Activated CD4-positive, alpha-beta T cell treated with anti-CD3 and anti-CD28 coated beads for 24 hours (primary cell): ENCODE measurements at places on chromosomes 2 and 18.

DNA sequence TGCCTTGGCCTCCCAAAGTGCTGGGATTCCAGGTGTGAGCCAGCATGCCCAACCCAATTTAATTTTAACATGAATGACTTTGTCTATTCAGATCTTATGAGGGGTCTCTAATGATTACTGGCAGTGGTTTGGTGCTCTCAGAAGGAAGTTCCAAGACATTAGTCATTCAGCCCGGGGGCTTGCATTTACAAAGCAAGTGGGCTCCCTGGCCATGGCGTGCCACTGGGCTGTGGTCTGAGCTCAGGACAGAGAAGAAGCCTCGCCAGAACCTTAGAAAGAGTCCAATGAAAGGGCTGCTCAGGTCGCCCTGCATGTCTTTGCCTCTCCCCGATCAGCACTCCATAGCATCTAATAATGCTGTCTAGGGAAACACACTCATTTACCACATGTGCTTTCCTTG lies 182.6 kb upstream of the CHAC2 start:
- no peak for DNase-seq

DNA sequence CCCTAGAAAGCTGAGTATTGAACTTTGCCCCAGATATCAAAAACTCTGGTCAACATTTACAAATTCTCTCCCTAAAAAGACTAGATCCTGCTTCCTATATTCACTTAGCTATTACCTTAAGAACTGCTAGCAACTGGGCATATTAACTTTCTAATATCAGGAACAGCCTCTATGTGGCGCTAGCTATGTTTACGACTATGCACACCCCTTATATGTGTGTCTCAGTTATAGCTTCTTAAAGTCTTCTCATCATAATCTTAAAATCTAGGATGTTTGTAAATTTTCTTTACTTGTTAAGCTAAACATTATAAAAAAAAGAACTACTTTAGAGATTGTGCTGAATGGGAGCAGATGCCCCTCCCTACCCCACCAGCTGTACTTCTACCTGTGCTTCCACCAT lies 1.7 kb upstream of the STAMBP start:
- DNase-seq = no peak

DNA sequence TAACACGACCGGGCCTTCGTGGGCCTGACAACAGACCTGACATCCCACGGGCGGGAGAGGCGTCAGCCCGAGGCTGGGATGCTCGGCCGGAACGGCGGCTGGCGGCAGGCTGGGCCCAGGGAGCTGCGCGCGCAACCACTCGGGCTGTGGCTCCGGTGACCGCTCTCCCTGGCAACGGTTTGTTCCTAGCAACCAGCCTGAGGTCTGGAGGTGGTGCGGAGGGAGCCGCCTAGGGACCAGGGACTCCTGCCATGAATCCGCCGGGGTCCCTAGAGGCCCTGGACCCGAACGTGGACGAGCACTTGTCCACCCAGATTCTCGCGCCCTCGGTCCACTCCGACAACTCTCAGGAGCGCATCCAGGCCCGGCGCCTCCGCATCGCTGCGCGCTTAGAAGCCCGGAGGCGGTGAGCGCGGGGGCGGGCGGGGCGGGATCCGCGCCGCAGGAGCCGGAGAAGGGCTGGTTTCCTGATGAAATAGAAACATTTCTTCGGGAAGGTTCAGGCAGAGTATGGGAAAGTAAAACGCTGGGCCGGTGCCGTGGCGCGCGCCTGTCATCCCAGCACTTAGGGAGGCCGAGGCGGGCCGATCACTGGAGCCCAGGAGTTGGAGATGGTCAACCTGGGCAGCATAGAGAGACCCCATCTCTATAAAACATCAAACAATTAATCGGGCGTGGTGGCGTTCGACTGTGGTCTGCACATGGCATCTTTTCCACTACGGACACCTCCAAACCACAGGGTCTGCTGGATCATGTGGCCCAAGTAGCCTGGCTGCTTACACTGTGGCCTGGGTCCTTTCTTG lies at the start of gene DRC1:
Gene DRC1 (plus strand): TSS at position 182 of the 803 bp plus-strand sequence. CDS start 70 bp downstream, at position 252.
- DNase-seq = peak; percentile 13

DNA sequence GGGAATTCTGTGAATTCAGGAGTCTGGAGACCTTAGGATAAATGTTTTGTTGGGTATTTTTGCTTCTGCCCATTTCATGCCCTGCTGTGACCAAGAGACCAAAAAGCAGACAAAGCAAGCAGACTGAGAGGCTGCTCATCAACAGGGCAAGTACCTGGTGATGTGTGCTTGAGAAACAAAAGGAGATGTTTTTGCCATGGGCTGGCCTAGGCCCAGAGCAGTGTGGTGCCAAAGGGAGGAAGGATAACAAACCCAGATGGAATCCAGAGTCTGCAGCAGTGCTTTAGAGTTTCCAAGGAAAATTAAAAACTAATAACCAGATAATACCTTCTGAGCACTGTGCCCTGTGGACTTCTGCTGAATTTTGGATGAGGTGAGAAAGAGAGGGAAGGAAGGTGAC lies 538.4 kb downstream of the STK39 start:
- no peak for DNase-seq

DNA sequence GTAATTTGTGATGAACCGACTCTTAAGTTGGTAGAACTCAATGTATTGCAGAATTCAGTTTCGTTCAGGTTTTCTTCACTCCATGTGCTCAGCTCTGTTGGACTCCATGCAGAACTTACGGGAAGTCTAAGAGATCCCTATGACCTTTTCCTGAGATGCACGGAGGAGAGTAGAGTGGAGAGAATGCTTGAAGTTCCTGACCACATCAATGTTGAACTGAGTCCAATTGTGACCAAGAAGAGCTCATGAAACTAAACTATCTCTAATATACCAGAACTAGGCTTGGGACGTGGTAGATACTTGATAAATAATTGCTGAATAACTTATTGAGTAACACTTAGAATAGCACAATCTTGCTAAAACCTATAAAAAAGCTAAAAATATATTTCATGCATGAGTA lies 47.2 kb downstream of the TMEM178A start:
- no peak for DNase-seq

- DNase-seq = peak; percentile 50
Measured at GRCh38 chr2:37672104-37672869, 845 bp upstream of the CDC42EP3 start.

DNA sequence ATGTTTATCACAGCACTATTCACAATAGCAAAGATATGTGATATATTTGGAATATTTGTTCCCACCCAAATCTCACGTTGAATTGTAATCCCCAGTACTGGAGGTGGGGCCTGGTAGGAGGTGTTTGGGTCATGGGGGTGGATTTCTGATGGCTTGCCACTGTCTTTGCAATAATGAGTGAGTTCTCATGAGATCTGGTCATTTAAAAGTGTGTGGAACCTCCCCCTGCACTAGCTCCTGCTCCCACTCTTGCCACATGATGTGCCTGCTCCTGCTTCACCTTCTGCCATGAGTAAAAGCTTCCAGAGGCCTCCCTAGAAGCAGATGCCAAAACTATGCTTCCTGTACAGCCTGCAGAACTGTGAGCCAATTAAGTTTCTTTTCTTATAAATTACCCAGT lies 72.2 kb upstream of the DYNC1I2 start:
- DNase-seq = no peak

- DNase-seq = no peak
Measured at GRCh38 chr2:96501471-96501874, 3.7 kb downstream of the NEURL3 start.

DNA sequence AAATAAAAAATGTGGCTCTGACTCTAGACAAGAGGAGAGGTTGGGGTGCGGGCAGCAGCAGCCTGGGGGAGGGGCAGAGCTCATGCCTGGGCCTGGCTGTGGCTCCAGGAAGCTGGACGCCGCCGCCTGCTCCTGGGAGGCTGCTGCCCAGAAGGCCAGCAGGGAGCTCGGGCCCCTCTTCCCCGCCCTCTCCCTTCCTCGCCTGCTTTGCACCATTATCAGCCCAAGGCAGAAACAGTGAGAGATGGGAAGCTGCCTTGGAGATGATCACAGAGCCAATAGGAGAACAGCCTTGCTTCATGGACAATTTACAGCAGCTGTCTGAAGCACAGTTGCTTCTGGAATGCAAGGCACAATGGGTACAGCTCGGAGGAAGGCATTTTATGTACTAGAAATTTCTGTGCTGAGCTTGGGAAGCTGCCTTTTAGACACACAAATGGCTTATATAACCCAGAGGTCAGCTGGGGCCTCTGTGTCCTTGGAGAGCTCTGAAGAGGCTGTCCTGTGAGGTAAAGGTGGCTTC lies 55.3 kb upstream of the AFF3 start:
- DNase-seq = no peak

- DNase-seq = no peak
Measured at GRCh38 chr2:175840256-175840655, 161.8 kb downstream of the LNPK start.

DNA sequence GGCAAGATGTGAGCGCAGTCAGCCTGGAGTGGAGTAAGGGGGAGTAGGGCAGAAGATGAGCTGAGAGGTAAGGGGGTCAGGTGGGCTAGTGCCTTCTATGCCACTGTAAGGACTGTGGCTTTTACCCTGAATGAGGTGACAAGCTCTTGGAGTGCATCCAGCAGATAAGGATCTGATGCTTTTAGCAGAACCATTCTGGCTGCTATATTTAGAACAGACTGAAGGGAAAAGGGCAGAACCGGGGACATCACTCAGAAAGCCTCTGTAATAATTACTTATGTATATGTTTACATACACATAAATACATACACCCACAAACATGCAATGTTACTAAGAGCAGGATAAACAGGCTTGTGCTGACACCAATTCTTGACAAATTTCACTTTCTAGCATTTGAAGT lies 124.8 kb downstream of the DTNB start:
- DNase-seq = no peak

- no peak for DNase-seq
Measured at GRCh38 chr2:66649006-66649405, 214.1 kb downstream of the MEIS1 start.

- no peak for DNase-seq
Measured at GRCh38 chr2:236883819-236884218, 201.9 kb upstream of the COPS8 start.

DNA sequence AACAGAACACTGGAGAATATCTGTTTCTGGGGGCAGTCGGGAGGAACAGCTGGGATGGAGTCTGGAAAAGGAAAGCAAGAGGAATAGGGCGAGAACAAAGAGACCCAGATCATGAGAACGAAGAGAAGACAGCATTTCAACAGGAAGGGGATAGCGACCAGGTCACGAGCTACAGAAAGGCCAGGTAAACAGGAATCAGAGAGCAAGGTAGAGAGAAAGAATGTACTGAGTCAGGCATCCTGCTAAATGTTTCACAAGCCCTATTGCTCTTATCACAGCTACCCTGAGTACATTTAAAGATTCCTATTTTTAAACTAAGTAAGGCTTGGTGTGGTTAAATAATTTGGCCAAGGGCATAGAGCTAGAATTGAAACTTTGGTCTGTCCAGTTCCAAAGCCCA lies 254.9 kb upstream of the RAB12 start:
- no peak for DNase-seq

DNA sequence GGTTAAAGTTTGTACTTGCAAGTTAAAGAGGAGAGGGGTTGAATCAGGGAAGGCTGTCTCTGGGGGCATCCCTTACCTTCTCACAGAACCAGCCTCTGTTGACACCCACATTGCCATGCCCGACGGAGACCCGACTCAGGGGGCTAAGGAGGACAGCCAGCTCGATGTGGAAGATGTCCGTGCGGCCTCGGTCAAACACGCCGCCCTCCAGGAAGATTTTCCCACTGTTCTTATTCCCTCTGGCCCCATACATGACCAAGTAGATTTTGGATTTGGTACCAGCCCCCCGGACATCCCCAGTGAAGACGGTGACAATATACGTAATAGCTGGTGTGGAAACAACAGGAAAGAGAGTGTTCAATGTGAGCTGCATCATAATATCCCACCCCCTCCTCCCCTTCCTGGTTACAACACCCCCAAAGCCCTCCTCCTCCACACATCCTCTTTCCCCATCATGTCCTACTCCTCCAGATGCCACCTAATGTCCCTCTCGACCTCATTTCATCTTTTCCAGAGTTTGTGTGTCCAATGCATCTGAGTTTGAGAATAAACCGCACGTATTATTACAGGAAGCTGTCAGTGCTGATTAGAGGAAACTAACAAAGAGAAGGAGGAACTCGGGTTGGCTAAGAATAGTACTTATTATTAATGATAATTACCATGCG lies 55.7 kb downstream of the LOXHD1 start:
- no peak for DNase-seq

DNA sequence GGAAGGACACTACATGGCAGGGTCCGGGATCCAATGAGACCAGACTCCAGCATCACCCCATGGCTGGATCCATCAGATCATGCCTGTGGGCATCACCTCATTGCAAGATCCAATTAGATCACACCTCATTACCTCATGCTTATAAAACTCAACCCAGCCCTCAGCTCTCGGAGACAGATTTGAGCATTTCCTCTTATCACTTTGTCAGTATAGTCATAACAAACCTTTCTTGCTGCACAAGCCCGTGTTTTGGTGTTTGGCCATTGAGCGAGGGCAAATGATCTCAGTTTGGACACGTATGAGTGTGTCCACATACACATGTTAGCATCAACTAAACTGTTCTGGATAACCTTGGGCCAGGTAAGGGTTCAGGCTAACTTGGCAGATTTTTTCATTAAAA lies 58.8 kb downstream of the CCDC195 start:
- no peak for DNase-seq

DNA sequence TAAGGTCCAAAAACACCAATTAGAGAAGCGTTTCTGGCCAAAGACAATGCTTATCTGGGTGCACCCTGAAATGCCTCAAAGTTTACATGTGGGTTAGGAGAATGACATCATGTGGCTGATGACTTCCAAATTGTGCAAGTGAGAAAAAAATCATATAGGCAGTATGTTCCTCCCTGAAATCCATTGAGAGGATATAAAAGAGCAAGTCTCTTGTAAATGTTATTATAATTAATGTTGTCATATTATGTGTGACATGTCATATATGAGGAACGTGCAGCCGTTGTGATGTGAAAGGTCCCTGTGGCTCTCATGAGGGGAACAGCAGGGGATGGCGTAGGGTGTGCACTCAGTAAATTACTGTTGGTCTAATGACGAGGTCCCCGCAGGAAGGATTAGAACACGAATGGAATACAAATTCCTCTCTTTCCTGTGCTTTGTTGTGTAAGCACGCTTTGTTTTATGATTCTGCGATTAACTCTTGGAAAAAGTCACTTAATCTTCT lies 290.8 kb downstream of the PRKCE start:
- no peak for DNase-seq

GRCh38 chr2:74815941-74816340 lies 18.0 kb upstream of the HK2 start:
- no peak for DNase-seq

DNA sequence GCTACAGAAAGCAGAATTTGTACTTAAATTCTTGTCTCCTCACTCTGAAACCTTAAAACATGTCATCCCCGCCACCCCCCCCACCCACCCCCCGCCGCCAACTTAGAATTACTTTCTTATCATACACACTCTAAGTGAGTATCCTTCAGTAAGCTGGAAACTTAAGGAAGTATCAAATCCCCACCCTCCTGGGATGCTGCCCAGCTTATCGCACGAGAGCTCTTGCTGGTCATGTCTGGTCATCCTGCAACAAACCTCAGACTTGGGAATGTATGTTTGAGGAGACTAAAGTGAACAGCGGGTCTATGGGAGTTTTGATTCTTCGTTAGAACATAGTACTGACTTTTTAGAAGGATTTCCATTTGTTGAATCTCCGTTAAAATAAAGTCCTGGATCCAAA lies 203.3 kb downstream of the PTGR3 start:
- no peak for DNase-seq

- no peak for DNase-seq
Measured at GRCh38 chr2:40967451-40967850, 515.6 kb upstream of the SLC8A1 start.

- no peak for DNase-seq
Measured at GRCh38 chr2:20590704-20591515, 60.0 kb downstream of the HS1BP3 start.
